ENCODE measurements at places on chromosomes 7 and 10. TPM values are rescaled to one million over a fixed set of nuclear protein-coding genes. Genes with fewer than 3 reads are reported as not detected.

The OPN1SW gene
- total RNA-seq: not detected

The CPXM2 gene
- 99.2 TPM for total RNA-seq

The HABP2 gene
- not detected for total RNA-seq

The FFAR4 gene
- not detected for total RNA-seq

The BAMBI gene
- 7.3 TPM for total RNA-seq

The LRRN3 gene
- total RNA-seq: 42.8 TPM
